ENCODE measurements at places on chromosomes 1 and 21.

- no peak for DNase-seq
These were observed 61.5 kb downstream of the PSMG1 start for GRCh38 chr21:39121600-39122355.

GRCh38 chr1:162327788-162328165 is 48.9 kb downstream of the SPATA46 start:
- no peak for DNase-seq

DNA sequence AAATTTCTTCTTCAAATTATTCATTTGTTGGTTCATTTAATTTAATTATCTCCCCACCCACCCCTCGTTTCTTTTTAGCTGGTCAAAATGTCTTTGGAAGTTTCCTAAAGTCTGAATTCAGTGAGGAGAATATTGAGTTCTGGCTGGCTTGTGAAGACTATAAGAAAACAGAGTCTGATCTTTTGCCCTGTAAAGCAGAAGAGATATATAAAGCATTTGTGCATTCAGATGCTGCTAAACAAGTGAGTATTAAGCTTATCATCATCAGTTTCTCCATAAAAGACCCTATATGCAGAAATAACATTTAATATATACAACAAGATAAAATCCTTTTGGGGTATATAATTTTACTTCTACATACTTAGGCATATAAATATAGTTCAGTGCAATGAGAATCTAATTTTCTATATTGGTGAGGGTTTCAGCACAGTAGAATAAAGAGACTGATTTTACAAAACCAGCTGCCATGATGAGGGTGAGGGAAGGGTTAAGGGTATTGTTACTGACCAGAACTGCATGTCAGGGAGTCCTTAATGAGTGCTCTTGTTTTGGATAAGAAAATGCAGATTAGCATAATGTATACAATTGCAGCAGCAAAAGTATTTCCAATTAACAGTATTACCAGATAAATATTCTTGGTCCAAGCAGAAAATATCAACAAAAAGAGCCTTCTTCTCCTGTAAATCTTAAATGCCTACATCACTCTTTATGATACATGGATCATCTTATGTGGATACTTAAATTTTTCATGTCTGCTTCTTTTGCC is 2.8 kb downstream of the RGS1 start:
- no peak for DNase-seq

DNA sequence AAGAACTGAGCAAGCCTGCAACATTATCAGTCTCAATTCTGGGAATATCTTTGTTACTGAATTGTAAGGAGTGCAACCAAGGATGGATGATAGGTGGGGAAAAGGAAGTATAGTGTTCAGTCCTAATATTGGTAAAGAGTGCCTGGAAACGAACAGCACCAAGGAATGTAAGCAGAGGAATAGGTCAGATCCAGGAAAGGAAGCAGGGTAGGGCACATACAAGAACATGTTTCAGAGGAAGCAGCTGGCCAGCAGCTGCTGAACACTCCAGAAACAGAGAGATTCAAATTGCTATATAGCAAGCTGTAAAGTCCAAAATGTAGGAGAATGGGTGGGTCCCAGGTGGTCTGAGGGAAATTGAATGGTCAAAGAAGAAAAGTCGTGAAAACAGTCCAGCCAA is 37.9 kb downstream of the CRB1 start:
- no peak for DNase-seq

DNA sequence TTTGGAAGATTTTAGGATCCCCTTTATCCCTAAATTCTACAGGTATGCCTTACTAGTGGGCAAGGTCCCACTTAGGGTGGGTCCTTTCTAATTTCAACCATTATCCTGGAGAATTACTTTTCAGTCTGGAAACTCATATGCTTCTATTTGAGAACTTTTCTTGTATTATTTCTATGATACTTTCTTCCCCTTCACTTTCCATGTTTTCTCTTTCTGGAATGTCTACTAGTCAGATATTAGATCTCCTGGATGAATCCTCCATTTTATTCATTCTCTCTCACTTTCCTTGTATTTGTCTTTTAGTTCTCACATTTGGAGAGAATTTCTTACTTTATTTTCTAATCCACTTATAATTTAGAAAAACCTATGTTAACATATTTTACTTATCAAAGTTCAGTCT is 83.9 kb upstream of the SIPA1L2 start:
- DNase-seq, result no peak

DNA sequence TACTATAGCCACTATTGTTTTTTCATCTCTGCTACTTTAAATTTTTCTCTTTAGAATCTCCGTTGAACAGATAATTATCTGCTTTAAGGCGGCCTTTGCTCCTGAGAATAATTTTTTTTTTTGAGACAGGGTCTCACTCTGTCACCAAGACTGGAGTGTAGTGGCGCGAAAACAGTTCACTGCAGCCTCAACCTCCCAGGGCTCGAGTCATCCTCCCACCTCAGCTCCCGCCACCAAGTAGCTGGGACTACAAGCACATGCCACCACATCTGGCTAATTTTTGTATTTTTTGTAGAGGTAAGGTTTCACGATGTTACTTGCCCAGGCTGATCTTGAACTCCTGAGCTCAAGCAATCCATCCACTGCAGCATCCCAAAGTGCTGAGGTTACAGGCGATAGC is 28.6 kb downstream of the TRIT1 start:
- DNase-seq, result no peak

DNA sequence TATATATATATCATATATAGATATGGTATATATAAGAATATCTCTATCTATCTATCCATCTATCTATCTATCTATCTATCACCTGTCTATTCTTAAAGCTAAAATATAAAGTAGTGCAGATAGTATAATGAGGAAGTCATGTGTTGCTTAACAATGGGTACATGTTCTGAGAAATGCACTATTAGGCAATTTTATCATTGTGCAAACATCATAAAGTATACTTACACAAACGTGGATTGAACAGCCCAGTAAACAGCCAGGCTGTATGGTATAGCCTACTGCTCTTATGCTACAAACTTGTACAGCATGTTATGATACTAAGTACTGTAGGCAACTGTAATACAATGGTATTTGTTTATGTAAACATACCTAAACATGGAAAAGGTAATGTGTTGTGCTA is 621.0 kb upstream of the NCAM2 start:
- no peak for DNase-seq

GRCh38 chr1:229579059-229579673 is 20.7 kb upstream of the ABCB10 start:
- DNase-seq, result no peak

DNA sequence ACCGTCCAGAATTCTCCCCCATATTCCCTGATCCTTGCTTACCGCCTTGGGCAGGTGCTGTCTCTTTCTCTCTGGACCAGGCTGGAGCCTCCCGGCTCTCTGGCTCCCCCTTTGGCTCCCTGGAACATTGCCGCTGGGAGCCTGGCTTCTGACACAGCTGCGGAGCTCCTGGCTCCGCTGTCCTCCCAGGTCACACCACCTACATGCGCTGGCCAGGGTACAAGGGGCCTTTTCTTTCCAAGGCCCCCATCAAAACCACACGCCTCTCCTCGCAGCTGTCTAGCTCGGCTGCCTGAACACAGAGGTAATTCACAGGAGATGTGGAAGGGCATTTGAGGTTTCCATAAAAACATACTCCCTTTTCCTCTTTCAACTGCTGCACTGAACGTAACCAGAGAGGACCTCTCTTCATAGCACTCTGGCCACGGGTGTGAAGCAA is 7.5 kb upstream of the ZNF648 start:
- peak; percentile 9 for DNase-seq

GRCh38 chr21:23968008-23968407 is 1639.3 kb downstream of the MRPL39 start:
- DNase-seq, result no peak

- DNase-seq, result no peak
These were observed 19.6 kb downstream of the SIPA1L2 start for GRCh38 chr1:232610192-232610901.

- no peak for DNase-seq
These were observed 233.8 kb downstream of the RHOU start for GRCh38 chr1:228968891-228969606.

- peak; percentile 86 for DNase-seq
These were observed at the start of gene ATXN7L2 for GRCh38 chr1:109483672-109484518. Gene ATXN7L2 (plus strand): TSS chr1:109483905. CDS start chr1:109483954, 49 bp downstream.

DNA sequence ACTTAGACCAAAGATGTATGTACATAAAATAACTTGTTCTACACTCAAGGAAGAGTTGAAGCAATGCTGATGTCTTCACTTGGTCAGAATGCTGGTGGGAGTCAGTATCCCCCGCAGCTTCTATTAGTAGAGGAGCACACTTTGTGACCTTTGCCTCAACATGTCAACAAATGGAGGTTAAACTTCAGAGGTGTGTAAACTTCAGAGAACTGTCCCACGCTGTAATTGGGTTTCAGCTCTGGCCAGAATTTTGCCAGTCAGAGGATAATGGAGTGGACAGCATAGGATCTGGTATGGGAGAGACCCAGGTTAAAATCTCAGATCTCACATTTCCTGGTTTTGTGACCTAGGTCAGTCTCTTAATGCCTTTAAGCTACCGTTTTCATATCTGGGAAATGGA is 107.6 kb upstream of the ZNF644 start:
- DNase-seq, result no peak
